K562 (cell line): ENCODE measurements at places on chromosomes 16 and 17. TPM values are rescaled to one million over a fixed set of nuclear protein-coding genes. Genes with fewer than 3 reads are reported as not detected.

DNA sequence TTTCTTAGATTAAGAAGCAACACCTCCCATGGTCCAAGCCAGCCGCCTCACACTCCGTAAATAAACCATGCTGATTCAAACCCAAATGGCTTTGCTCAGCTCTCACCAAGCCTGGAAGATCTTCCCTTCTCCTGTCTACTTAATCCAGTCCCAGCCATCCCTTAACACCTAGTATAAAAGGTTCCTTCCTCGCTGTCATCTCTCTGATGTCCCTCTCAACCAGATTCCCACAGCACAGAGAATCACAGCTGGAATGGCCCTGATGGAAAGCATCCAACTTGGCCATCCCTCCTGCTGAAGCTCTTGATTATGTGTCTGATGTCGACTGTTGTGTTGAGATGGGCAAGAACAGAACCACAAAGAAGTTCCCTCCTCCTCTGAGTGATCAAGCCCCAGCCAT, 50.6 kb upstream of the ADCY9 start:
- H3K27me3 ChIP-seq: peaks cover 69% of the 10 kb centered on the region
- H3K4me1 ChIP-seq: no peaks in the 10 kb centered on the region
- H3K27ac ChIP-seq: no peak overlapping the region
- no peaks in the 10 kb centered on the region for H3K36me3 ChIP-seq

GRCh38 chr16:30085820-30086219, 5.9 kb downstream of the TBX6 start:
- peaks cover 7% of the 10 kb centered on the region; the same call in 2 of the 3 replicates for H3K4me1 ChIP-seq
- no peak overlapping the region for H3K27ac ChIP-seq
- no peak for DNase-seq
- peaks cover 56% of the 10 kb centered on the region; the same call in 2 of the 3 replicates for H3K36me3 ChIP-seq
- H3K27me3 ChIP-seq: no peaks in the 10 kb centered on the region
- H3K4me3 ChIP-seq: no peak overlapping the region

AATK gene
- 0.25 and 0.26 TPM in 2 replicates for polyA plus RNA-seq

- DNase-seq: no peak
- no peaks in the 10 kb centered on the region for H3K27me3 ChIP-seq
- no peaks in the 10 kb centered on the region for H3K4me1 ChIP-seq
- H3K4me3 ChIP-seq: no peak overlapping the region
Observed at GRCh38 chr16:35208001-35208935, 1748.9 kb downstream of the TP53TG3F start.

- peaks cover 52% of the 10 kb centered on the region for H3K27me3 ChIP-seq
- no peak for DNase-seq
- H3K4me1 ChIP-seq: no peaks in the 10 kb centered on the region
- H3K36me3 ChIP-seq: no peaks in the 10 kb centered on the region
Observed at GRCh38 chr17:77527836-77528505, 387.2 kb downstream of the SEC14L1 start.
